ENCODE measurements at places on chromosomes 1 and 21.

- DNase-seq: no peak
These were observed 67.8 kb downstream of the ERG start for GRCh38 chr21:38430401-38430984.

DNA sequence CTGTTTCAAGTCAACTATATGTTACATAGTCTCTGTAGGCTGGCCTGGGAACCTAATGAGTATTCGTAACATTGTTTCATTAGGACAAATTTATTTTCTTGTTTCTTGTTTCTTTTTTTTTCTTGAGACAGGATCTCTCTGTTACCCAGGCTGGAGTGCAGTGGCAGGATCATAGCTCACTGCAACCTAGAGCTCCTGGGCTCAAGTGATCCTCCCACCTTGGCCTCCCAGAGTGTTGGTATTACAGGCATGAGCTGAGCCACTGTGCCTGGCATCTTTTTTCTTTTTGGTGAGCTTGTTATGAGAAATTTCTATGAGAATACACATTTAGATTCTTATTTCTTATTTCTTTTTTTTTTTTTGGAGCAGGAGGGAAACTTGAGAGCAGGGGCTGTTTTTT is 6.8 kb downstream of the CENPS start:
- no peak for DNase-seq

- DNase-seq: no peak
These were observed 18.7 kb upstream of the SLAMF1 start for GRCh38 chr1:160665330-160666078.

GRCh38 chr1:170284951-170285350 is 139.2 kb downstream of the NTMT2 start:
- DNase-seq: no peak

GRCh38 chr1:50278410-50278809 is 144.8 kb downstream of the DMRTA2 start:
- DNase-seq: no peak

DNA sequence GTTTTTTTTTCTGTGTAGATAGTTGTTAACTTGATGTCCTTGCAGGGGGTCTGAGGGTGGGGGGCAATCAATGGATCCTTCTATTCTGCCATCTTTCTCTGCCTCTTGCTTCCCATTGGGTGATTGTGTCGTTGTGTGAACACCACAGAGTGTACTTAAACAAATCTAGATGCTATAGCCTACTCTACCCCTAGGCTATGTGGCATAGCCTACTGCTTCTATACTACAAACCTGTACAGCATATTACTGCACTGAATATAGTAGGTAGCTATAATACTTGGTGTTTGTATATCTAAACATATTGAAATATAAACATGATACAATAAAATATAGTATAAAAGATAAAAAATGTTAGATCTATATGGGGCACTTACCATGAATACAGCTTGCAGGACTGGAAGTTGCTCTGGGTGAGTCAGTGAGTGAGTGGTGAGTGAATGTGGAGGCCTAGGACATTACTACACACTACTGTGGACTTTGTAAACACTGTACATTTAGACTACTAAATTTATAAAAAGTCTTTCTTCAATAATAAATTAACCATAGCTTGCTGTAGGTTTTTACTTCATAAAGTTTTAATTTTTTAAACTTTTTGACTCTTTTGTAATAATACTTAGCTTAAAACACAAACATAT is 105.4 kb downstream of the CENPF start:
- no peak for DNase-seq

DNA sequence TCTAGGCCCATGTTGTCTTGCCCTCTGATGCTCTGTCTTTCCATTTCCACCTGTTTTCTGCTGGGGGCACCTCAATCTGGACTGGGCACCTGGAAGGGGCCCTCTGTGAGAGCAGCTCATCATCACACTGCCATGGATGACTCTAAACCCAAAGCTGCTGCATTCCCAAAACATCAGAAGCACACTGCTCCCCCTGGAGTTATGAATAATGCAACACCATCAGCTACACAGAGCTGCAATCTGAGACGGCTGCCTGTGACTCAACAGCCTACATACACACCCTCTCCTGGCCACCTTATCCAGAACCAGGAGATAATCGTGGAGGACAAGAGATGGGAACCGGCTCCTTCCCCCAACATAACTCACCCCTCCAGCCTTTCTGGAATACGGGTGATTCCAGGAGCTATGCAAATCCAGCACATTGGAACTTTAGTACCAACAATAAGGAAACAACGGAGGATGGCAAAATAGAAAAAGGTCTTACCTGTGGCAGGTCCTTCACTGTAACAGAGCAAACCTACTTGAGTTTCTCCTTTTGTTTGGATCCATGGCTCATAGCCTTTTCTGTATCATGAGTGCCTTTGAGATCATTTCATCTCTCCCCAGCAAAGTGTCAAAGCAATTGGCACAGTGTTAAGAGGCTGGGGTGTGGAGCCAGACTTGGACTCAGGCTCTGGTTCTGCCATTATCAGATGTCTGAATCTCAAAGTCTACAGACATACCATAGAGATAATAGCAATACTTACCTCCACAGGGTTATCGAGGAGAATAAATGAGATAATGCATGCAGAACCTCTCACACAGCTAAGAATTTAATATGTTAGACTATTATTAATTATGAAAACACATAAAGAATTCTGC is 29.3 kb downstream of the AK2 start:
- DNase-seq: no peak

GRCh38 chr1:181169281-181169865 is 80.9 kb downstream of the IER5 start:
- DNase-seq: no peak

DNA sequence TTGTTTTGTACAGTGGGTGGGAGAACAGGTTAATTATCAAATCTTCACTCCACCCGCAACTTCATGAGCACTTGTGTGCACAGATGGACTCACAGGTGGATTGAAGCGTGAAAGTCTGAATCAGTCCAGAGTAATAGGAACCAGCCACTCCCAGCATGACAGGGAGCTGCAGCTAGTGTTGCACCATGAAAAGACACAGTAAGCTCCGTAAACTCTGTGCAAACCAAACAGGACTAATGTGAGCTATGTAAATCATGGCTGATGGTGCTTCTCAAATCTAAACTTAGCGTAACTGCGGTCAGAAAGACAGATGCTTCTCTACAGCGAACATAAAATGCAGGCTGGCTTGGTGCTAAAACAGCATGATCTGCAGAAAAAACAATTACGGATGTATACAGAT is 114.4 kb downstream of the CENPF start:
- no peak for DNase-seq

DNA sequence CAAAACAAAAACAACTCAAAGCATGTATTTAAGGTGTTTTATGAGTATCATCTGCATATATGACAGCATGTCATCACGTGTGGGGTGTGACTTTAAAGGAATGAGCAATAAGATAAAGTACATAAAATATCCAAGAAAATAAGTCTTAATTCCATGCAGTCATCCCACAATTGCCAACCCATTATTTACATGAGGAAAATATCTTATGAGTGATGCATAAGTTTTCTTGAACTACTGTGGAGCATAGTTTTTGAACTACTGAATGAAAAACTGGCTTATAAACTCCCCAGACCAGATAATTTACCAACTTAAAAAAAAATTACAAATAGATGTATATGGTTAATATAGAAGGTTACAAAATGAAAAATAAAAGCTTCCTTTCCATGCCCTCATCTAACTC is 29.7 kb upstream of the MTMR11 start:
- no peak for DNase-seq

- no peak for DNase-seq
These were observed 1742.1 kb downstream of the BRINP3 start for GRCh38 chr1:188735567-188735966.

DNA sequence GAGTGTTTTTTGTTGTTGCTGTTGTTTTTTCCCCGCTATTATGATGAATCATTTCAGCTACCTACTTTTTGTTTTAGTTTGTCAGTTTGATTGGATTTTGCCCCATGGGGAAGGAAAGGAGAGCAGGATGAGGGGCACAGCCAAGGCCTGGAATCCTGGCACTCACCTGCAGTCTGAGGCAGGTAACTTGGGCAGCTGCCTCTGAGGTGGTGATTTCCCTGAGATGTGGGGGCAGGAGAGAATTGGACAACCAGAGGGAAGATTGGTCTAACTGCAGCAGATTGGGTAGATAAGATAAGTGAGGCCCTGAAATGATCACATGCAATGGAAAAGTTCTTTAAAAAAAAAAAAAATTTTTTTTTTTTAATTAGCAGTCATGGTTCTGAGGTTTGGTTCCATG is 1.5 kb upstream of the LAX1 start:
- DNase-seq: no peak

- DNase-seq: no peak
These were observed 14.0 kb upstream of the CDA start for GRCh38 chr1:20574686-20575540.

DNA sequence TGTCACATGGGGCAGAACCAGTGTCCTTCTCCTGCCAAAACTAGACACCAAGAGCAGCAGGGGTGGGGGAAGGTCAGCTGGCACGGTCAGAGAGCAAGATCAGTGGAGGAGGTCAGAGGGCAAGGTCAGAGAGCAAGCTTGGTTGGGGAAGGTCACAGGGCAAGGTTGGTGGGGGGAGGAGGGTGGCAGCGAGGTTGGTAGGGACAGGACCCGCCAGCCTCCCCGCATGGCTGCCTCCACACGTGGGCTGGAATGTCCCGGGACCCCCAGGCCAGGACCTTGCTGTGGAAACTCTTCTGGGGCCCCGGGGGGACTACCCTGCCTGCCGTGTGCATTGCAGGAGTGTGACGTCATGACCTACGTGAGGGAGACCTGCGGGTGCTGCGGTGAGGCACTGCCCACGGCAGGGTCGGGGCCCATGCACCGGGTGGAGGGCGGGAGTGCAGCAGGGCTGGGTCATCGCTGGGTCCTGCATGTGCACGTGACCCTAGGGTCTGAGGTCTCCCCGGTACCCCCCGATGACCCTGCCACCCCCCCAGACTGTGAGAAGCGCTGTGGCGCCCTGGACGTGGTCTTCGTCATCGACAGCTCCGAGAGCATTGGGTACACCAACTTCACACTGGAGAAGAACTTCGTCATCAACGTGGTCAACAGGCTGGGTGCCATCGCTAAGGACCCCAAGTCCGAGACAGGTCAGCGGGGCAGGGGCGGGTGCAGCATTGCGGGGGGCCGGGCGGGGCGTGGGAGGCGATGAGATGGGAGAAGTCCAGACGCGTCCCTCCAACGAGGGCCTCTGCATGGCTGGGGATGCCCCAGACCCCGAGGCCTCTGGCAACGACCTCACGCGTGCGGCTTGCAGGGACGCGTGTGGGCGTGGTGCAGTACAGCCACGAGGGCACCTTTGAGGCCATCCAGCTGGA is 27.3 kb downstream of the COL6A2 start:
- DNase-seq: no peak

DNA sequence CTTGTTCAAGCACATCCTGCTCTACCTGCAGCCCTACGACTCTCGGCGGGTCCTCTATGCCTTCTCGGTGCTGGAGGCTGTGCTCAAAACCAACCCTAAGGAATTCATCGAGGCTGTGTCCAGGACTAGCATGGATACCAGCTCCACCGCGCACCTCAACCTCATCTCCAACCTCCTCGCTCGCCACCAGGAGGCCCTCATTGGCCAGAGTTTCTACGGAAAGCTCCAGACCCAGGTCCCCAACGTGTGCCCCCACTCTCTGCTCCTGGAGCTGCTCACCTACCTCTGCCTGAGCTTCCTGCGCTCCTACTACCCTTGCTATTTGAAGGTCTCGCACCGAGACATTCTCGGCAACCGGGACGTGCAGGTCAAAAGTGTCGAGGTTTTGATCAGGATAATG is 74.3 kb upstream of the MORC3 start:
- DNase-seq: no peak

GRCh38 chr1:84166797-84167196 is 22.7 kb downstream of the PRKACB start:
- no peak for DNase-seq

DNA sequence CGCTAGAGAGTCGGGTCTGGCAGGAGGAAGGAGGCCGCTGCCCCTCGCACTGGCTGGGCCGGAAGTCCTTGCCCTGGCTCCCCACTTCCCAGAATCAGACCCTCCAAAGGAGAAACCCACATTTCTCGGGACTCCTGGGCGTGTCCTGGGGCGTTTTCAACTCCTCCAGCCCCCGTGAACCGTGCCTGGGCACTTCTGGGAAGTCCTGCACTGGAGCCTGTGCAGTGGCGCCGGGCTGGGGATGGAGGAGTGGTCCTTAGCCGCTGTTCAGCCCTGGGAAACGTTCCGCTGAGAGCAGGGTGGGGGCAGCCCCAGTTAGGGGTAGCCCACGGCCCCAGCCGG is 3.0 kb downstream of the IGSF21 start:
- DNase-seq: no peak

GRCh38 chr1:243213045-243213787 is 41.9 kb downstream of the CEP170 start:
- DNase-seq: no peak

All from hypothalamus (tissue), 51 donors.